Activated naive CD4-positive, alpha-beta T cell treated with Interleukin-2 at 50 U/mL for 16 hours (primary cell): ENCODE measurements at places on chromosomes 11 and 22.

- DNase-seq = no peak
These were observed 48.2 kb downstream of the RTL6 start for GRCh38 chr22:44449683-44450425.

GRCh38 chr11:72239313-72239848 is 4.6 kb downstream of the PHOX2A start:
- DNase-seq = no peak

- peak; percentile 44 for DNase-seq
These were observed 33.4 kb upstream of the SORL1 start for GRCh38 chr11:121418625-121419114.

DNA sequence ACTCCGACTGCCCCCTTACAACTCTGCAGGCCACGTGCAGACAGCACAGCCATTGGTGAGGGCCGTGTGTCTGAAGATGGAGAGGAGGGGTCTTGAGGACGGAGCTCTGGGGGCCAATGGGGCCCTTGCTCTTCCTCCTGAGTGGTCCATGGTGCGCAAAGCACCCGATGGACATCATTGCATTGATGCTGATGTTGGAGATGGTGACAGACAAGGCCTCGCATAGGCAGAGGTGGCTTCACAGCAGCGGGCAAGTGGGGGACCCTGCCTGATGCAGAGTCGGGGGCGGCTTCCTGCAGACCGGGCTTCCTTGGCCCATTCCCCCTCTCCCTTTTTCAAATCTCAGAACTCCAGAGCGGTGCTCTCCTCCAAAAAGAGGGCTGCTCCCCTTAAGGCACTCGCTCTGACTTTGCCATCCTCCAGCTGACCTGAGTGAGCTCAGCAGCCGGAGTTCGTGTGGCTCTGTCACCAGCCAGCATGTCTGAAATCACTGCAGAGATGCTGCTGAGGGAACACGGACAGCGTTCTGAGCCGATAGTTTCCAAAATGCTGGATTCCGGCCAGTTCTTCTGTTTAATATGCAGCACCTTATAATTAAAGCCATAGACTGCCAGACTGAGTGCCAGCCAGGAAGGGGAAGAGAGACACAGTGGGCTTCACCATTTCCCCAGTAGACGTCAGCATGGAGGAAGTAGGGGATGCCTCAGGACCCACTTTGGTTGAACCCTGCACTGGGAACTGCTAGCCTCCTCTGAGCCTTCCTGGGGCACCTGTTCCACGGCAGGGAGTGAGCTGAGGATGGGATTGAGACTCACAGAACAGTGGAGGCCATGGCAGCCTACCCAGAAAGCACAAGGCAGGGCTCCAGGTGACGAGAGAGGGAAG is 278.2 kb downstream of the BRD1 start:
- no peak for DNase-seq

- no peak for DNase-seq
These were observed 3.4 kb upstream of the FGF19 start for GRCh38 chr11:69707176-69707575.

DNA sequence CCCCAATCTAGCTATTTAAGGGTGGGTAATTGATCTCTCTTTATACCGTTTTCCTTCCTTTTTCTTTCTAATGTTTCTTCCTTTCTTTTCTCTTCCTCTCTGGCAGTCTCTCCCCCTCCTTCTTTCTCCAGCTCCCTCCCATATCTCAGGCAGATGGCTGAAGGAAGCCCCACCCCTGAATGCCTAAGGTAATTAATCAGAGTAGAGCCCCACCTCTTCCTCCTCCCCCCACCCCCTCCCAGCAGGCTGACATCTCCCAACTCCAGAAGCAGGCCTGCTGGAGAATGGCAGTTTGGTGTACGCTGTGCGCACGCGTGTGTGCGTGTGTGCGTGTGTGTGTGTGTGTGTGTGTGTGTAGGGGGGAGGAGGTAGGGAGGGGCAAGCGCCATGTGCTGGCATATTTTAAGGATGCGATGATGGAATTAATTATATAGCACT is 122.6 kb downstream of the APOL5 start:
- DNase-seq = no peak

DNA sequence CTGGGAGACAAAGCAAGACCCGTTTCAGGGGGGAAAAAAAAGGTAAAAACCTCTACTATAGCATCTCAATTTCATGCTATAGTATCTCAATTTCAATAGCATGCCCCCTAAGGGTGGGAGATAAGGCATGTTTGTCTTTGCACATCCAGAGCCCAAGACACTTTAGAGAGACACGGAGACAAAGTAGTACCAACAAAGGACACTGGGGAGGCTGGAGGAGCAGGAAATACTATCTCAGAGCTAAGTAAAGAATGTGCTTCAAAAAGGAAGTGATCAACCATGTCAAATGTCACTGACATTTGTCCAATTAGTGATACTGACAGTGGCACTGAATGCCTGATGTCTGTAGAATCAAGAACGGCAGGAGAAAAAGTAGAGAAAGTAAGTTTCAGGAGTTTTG is 68.6 kb downstream of the RRAS2 start:
- DNase-seq = no peak

- no peak for DNase-seq
These were observed 7.6 kb upstream of the SLC39A13 start for GRCh38 chr11:47400768-47401279.

GRCh38 chr22:25545672-25546071 is 18.8 kb upstream of the GRK3 start:
- no peak for DNase-seq

DNA sequence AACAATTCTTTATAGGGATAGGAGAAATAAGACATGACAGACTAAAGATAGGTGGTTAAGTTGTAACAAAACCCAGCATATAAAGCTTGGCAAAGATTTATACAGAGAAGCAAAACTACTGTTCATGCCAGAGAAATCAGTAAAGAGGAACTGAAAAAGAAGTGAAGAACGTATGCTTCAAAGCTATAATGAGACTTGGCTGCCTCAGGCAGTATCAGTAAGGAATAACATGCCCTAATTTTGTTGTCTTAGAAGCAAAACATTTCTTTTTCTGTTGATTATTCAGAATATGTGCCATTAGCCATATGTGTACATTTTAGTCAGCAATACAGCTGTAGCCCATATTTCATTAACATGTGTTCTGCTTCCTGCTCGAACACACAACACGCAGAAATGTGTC is 403.2 kb downstream of the NELL1 start:
- no peak for DNase-seq

GRCh38 chr22:50304528-50305392 is 2.7 kb downstream of the PLXNB2 start:
- no peak for DNase-seq

- no peak for DNase-seq
These were observed 116.0 kb downstream of the KIRREL3 start for GRCh38 chr11:126884594-126884993.

DNA sequence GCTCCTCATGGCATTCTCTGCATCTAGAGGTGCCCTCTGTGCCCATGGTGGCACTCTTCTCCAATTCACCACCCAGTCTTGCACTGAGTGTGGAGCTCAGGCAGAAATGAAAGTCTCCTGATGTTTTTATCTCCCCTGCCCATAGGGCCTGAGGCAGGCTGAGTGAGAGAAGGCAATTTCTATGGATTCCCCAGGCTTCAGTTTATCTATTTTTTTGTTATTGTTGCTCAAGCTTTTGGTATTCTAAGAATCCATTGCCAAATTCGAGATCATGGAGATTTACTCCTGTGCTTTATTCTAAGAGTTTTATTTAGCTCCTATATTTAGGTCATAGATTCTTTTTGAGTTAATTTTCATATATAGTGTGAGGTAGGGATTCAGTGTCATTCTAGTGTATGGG is 40.7 kb downstream of the TSPAN18 start:
- no peak for DNase-seq
